ENCODE measurements at places on chromosomes 5 and 9.

DNA sequence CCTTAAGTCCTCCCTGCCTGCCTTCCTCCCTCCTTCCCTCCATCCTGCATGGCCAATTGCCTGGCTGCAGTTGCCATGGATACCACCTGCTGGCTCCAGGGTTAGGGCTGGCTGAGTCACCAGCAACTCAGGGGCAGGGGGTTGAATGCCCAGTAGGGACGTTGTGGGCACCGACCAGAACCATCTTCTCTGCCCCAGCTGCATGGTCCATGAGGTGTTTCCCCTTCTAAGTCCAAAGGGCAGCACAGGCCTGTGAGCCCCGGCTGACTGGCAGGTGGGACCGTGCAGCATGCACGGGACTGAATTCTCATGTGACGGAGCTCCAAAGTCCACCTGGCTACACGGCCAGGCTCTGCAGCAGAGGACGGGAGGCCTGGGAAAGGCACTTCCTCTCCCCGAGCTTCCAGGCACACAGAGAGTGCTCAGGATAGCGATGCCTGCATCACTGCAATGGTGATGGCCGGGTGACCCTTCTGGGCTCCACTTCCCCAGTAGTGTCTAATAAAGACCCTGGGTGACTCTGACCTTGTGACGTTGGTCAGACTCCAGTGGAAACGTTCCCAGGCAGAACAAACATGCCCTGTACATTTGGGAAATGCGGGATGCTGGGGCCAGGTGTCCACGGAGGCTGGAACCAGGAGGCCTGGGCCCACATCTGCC, 5.7 kb downstream of the ASS1 start:
- DNase-seq, result no peak

DNA sequence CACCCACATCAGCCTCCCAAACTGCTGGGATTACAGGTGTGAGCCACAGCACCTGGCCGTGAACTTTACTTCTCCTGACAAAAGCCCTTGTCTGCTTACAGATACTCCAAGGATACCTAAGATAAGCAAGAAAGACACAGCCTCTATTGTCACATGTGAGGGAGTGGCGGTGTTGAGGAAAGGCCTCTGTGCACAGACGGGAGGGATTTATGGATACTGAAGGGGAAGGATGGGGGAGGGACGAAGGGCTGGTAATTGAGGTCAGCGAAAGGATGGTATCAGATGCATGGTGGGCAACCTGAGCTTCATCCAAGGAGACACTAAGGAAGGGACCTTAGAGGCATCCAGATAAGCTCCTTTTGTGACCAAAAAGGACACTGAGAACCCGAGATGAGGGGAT, 66.7 kb upstream of the CKMT2 start:
- no peak for DNase-seq

DNA sequence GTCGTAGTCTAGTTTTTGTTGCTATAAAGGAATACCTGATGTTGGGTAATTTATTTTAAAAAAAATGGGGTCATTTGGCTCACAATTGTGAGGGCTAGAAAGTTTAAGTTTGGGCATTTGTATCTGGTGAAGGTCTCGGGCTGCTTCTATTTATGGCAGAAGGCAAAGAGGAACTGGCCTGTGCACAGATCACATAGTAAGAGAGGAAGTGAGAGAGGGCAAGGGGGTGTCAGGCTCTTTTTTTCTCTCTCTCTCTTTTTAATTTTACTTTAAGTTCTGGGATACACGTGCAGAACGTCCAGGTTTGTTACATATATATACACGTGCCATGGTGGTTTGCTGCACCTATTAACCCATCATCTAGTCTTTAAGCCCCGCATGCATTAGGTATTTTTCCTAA, 453.3 kb downstream of the DIRAS2 start:
- peak; percentile 63 for DNase-seq

DNA sequence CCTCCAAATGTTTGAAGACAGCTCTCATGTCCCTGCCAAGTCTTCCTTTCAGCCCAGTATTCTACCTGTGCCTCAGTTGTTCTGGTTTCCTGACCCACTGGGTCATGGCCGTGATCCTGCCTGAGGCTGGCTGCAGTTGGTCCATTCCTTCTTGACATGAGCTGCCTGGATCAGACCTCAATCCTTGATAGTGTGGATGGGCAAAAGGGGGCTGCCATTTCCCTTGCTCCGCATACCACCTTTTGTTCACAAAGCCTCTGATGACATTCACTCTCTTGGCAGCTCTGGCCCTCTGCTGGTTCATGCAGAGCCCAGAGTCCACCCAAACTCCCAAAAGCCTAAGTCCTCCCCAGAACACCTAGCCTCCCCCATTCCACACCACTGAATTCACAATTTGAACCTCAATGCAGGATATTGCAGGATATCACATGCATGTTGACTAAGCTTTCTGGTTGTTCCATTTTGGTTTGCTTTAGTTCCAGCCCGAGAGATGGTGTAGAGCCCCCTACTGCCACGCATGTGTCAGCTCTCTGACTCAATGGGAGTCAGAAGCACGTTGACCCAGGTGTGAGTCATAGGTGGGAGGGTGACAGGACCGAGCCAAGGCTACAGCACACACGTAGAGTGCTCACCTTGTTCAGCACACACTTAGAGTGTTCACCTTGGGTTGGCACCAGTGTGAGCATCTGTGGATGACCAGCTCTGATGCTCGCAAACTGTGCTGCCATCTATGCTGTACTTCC, 137.2 kb downstream of the MTX3 start:
- DNase-seq, result no peak

DNA sequence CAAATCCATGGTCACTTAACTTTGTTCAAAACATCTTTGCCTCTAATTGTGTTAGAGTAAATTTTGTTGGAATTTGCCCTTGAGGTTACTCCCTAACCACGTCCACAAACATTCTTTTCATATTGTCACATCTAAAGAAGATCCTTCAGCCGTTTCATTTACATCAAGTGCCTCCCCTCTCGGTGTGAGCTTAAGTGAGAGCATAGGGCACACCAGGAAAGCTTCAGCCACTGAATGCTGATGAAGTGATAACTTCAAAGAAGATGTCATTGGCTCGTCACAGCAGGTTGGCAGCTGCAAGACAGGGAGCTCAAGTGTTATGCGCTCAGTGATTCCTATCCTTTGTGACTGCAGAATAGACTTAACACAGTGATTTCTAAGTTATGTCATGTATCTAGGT, 49.6 kb upstream of the ADAMTS19 start:
- DNase-seq, result no peak

GRCh38 chr9:136312436-136312835, 8.5 kb upstream of the CCDC187 start:
- peak; percentile 85 for DNase-seq

GRCh38 chr9:76218886-76219445, 175.3 kb downstream of the RFK start:
- peak; percentile 4 for DNase-seq

DNA sequence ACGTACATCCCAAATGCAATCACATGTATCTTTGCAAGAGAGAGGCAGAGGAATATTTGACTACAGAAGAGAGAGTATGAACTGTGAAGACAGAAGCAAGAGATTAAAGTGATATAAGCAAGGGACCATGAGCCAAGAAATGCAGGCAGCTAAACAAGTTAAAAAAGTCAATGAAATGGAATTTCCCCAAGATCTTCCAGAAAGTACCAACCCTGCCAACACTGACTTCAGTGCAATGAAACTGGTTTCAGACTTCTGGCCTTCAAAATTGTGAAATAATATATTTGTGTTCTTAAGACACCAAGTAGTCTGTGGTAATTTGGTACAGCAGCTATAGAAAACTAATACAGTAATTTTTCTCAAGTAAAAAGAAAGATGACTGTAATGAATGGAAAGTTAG, 20.9 kb downstream of the FOXI1 start:
- DNase-seq, result no peak

- DNase-seq, result peak; percentile 51
These were observed 73.6 kb downstream of the ANKRD55 start for GRCh38 chr5:56159521-56159947.
